Activated CD8-positive, alpha-beta memory T cell treated with anti-CD3 and anti-CD28 coated beads for 36 hours (primary cell): ENCODE measurements at places on chromosomes 5 and 9. TPM values are rescaled to one million over a fixed set of nuclear protein-coding genes. Genes with fewer than 3 reads are reported as not detected.

ARID3C gene
- total RNA-seq = 0.25 TPM

PPP2R2B gene
- total RNA-seq = 2.1 TPM

ORM2 gene
- not detected for total RNA-seq

C5orf34 gene
- total RNA-seq = 9.5 TPM

ZNF883 gene
- 1.0 TPM for total RNA-seq

NIPAL4 gene
- 1.5 TPM for total RNA-seq

PALM2AKAP2 gene
- not detected for total RNA-seq

PCDH12 gene
- total RNA-seq = 0.76 TPM

WNT8A gene
- total RNA-seq = not detected

SHC3 gene
- not detected for total RNA-seq

RFX3 gene
- total RNA-seq = 12.4 TPM

SPINK7 gene
- total RNA-seq = not detected

BAAT gene
- 0.08 TPM for total RNA-seq

PDE6A gene
- total RNA-seq = not detected

SHISAL2B gene
- not detected for total RNA-seq

DND1 gene
- 3.2 TPM for total RNA-seq

SPINK6 gene
- total RNA-seq = not detected

HNRNPA0 gene
- total RNA-seq = 42.7 TPM

DPH7 gene
- 36.5 TPM for total RNA-seq

C9orf50 gene
- total RNA-seq = not detected
